Activated CD4-positive, alpha-beta T cell treated with anti-CD3 and anti-CD28 coated beads, Interleukin-10, Interleukin-2, amounts not matched to agents 100 ng/mL and 50 ng/mL, durations not matched to agents 16 hours and 8 hours (primary cell): ENCODE measurements at places on chromosomes 1 and 21.

GRCh38 chr21:35578347-35578782 is 482.0 kb downstream of the SETD4 start:
- DNase-seq, result no peak

DNA sequence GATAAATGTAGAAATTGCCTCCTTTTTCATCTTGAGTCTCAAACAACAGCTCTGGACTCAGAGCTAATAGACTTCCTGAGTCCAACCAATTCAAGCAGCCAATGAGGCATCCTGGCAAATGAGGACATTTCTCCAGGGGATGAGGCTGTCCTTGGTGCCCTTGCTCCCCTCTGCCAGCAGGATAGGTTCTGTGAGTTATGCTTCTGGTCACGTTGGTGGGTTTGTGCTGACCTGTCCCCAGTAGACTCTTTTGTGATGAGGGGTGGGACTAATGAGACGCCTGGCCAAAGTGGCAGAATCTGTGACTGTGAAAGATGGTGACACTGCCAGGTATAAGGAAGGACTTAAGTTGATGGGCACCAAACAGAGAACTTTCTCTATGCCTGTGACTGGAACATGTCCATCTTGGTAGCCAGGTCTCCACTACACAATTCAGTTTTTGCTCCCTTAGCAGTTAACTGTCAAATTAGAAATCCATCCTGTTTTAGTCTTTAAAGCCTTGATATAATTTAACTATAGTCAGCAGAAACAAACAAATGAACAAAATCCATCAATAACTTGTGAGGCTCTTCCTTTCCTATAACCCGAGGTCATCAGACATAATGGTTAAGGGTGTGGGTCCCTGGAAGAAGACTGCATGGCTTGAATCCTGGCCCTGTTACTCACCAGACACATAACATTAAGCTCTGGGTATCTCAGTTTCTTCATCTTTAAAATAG is 35.7 kb upstream of the THEM4 start:
- DNase-seq, result no peak

- DNase-seq, result no peak
These were observed 5.6 kb downstream of the KIF17 start for GRCh38 chr1:20712215-20712577.

- no peak for DNase-seq
These were observed 317.6 kb downstream of the PRDM2 start for GRCh38 chr1:14017531-14017961.

DNA sequence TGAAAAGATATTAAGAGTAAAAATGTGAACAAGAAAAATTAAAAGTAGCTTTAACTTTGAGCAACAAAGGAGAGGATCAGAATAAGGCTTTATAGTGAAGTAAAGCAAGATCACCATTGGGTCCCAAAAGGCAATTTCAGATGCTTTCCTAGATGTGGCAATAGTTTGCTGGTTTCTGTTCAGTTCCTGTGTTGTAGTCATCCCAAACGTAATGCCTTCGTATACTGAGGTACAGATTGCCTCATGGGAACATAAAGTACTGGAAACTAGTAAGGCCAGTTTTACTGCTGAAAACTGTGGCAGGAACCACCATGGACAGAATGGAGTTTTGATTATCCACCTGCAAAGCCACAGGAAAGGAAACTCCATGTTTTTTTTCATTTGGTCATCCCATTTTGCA is 283.5 kb upstream of the SGIP1 start:
- DNase-seq, result no peak

DNA sequence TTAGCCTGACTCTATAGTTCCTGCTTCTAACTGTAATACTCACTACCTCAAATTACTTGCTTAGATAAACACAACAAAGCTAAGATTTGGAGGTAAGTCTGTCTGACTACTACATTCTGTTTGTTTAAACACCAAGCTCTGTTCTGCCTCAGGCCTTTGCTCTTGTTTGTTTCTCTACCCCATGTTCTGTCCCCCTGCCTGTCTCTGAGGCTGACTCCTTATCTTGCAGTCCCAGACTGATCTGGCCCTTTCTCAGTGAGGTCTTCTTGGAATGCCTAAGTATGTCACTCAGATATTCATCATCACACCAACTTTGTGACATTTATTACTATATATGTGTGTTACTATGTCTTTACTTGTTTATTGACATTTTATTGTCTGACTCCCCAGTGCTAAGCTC is 425.5 kb downstream of the LMO4 start:
- no peak for DNase-seq

GRCh38 chr1:3590139-3590763 is 21.1 kb downstream of the MEGF6 start:
- no peak for DNase-seq

- no peak for DNase-seq
These were observed 20.2 kb upstream of the COL6A2 start for GRCh38 chr21:46077674-46078101.

GRCh38 chr1:201371276-201371675 is 6.2 kb downstream of the TNNT2 start:
- no peak for DNase-seq

- no peak for DNase-seq
These were observed 356.2 kb upstream of the TMPRSS15 start for GRCh38 chr21:18759751-18760161.

GRCh38 chr1:65409816-65410326 is 10.6 kb upstream of the LEPR start:
- no peak for DNase-seq

- no peak for DNase-seq
These were observed 206.3 kb downstream of the FOXD2 start for GRCh38 chr1:47644212-47644573.

GRCh38 chr1:164843743-164844500 is 284.9 kb downstream of the PBX1 start:
- no peak for DNase-seq

GRCh38 chr1:201587729-201588128 is 48.8 kb downstream of the NAV1 start:
- DNase-seq, result no peak

DNA sequence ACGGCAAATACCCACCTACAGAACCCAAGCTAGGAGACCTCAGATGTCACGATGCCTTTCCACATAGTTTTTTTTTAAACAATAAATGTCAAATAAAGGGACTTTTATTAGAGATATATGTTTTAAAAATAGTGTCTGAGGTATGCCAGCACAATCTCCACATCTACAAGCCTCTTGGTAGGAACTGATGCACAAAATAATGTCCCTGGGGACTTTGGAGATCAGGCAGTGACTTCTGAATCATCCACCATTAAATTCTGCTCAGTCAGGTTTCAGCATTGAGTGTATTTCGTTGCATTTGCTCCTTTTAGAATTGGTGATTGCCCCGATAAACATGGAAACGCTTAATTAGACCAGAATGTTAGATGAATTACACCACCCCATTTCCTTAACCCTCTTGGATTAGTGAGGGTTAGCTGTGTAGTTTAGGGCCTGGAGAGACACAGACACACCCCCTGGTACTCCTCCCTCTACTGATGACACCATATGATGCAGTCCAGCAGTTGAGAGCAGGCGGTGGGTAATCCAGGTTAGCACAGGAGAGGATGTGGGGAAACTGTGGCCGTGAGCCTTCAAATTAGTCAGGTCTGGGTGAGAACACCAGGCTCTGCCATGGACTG is 33.6 kb downstream of the LGR6 start:
- no peak for DNase-seq

DNA sequence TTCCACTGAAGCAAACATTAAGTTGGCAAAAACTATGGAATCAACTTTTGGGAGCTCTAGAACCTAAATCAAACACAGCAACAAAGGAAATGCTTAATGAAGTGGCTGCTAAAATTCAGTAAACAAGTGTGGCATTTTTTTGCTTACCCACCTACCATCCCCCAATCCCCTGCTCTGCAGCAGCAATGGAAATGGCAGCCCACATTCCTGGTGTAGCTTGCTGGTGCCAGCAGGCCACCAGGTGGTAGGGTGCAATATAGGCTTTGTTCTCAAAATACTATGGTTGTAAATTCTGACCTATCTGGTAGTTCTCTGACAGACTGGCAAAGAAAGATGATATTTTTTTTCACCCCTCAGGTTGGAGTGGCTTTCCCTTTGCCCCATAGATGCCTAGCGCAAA is 42.8 kb downstream of the SHCBP1L start:
- DNase-seq, result no peak

DNA sequence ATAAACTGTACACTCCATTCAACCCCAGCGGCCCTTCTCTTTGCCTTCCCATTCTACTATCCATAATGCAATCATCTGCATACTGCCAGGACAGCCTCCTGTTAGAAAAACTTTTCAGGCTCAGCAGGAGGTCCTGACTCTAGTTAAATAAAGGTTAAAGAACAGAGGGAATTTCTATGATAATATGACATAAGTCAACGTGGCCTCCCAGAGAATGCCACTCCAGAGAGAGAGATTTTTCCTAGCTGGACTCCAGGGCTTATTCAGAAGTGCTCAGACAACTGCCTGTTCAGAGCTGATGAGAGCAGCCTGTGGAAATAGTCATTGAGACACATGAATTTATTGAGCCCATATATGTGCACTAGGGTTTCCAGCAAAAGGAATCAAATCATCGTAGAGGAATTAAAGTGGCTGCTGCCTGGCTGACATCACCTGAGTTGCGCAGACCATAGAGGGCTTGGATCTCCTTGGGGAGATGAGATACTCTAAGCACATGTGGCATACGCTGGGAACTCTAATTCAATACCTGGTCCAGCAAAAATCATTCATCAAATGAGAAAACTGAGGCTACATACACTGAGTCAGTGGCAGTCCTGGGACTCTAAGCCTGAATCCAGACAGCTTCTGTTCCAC is 736.2 kb downstream of the PTPRU start:
- DNase-seq, result no peak

DNA sequence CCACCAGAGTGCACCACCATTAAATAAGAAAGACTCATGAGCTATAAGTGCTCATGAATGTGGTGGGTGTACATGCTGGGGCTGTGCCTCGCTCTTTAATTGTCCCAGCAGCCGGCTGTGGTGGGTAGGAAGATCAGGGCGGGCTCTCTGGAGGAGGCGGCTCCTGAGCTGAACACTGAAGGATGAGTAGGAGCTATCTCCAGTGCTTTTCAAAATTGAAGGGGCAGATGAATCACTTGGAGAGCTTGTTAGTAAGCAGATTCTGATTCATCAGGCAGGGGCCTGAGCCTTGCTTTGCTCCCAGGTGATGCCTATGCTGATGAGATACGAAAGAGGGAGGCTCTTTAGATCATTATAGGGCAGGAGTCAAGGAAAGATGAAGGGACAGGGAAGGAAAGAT is 54.1 kb downstream of the ETS2 start:
- no peak for DNase-seq

GRCh38 chr1:243924588-243925349 is 74.7 kb upstream of the AKT3 start:
- DNase-seq, result no peak

- no peak for DNase-seq
These were observed 25.6 kb downstream of the RNF187 start for GRCh38 chr1:228512781-228513198.

- DNase-seq, result no peak
These were observed 29.9 kb downstream of the DHRS3 start for GRCh38 chr1:12587981-12588640.

GRCh38 chr1:229478852-229479251 is 29.3 kb downstream of the NUP133 start:
- peak; percentile 4 for DNase-seq

GRCh38 chr1:192066202-192066601 is 92.1 kb upstream of the RGS18 start:
- DNase-seq, result no peak
